Activated CD8-positive, alpha-beta memory T cell treated with anti-CD3 and anti-CD28 coated beads for 4 hours (primary cell): ENCODE measurements at places on chromosomes 12 and 14.

DNA sequence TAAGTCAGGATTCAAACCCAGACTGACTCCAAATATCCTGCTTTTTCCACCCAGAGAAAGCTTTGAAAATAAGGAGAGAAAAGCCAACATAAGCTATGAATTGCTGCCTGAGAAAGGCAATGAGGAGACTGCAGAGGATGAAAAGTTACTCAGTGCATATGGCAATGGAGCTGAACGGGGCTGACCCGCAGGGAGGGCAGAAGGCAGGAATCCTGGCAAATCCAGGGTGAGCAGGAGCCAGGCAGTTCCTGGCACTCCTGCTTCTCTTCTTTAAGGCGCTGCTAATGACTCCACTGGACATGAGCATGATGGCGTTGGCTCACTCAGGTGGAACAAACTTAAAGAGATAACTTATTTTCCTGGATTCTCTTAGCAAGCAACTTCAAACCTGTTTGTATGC lies 95.2 kb upstream of the TMCC3 start:
- DNase-seq = no peak

- DNase-seq = no peak
Observed at GRCh38 chr12:130104571-130105106, 57.6 kb upstream of the FZD10 start.

GRCh38 chr12:18798535-18799361 lies 60.8 kb downstream of the CAPZA3 start:
- DNase-seq = no peak

- DNase-seq = no peak
Observed at GRCh38 chr12:117513353-117513752, 151.9 kb upstream of the NOS1 start.

DNA sequence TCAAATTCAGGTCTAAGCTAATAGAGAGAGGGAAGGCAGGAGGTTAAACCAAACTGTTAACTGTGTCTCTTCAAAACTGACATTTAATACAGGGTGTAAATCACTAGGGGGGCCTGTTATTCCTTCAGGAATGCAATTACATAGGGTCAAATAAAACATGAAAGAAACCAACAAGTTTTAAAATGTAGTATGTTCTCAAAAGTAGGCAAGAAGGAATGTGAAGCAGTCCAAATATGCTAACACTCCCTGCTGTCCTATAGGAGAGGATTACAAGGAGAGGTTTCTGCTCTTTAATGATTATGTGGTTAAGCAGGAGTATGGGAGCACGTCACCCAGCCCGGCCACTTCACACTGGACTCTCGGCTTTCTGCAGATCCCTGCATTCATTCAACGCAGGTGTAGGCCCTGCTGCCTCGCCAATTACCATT lies 42.5 kb upstream of the BMP4 start:
- no peak for DNase-seq

- no peak for DNase-seq
Observed at GRCh38 chr12:52358575-52359350, 8.5 kb downstream of the KRT85 start.

DNA sequence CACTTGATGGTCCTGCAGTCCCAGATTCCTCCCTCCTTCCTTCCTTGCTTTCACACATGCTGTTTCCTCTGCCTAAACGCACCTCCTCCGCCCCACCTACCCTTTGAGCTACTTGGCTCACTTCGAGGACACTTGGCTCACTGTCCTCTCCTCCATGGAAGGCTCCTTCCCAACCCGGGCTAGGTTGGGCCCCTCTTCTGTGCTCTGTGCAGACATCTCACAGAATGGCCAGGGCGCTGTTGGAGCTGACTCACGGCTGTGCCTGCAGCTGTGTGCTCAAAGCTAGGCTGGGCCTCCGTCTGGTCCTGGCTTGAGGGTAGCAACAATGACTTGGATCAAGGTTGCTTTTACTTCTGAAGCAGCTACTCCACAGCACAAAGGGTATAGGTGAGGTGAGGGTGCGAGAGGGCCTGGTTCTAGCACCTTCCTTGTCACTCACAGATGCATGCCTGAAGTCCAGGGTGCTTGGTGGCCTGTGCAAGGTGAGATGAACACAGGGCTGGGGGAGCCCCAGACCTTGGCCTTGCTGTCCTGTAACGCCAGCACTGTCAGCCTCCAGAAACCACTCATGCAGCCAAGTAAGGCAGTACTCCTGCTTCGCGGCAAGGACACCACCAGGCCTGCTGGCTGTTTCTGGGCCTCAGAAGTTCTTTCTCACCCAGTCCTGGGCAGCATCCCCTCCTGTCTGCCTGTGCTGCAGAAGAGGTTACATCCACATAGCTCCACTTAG lies 61.8 kb downstream of the GALNT16 start:
- DNase-seq = no peak

DNA sequence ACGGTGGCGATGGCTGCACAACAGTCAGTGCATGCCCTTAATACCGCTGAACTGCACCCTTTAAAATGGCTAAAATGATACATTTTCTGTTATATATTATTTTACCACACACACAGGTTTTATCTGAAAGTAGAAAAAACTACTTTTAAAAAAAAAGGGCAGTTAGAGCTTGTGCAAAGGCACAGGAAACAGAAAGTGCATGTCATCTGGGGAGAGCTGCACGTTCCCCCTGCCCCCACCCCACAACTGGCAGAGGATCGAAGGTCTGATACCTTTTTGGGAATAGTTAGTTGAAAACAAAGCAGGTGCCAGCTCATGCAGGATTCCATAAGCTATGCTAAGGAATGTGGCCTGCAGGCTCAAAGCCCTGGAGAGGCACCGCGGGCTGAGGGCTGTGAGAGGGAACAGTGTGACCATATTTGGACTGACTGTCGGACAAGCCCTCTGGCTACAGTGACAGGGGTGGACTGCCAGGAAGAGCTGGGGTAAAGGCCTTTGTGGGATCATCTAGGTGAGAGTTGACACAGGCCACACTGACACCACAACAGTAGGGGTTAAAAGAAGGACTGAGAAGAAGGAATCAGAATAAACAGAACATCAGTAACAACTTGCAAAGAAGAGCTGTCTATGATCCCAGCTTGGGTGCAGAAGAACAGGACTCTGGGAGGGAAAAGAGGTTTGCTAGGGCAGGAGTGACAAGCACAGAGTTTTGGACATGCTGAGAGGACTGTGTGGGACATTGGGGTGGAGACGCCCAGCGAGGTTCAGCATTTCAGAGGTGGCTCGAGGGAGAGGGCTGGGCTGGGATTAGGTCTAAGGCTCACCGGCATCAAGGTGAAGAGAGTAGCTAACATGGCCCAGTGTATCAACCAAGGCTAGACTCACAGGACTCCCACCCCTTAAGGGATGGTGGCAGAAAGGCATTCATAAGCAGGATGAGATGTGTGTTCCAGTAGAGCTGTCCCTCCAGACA lies 54.6 kb downstream of the ACTN1 start:
- DNase-seq = no peak

- DNase-seq = no peak
Observed at GRCh38 chr12:106956048-106956578, 406 bp downstream of the TMEM263 start.

- no peak for DNase-seq
Observed at GRCh38 chr14:80705241-80705980, 236.1 kb downstream of the CEP128 start.

DNA sequence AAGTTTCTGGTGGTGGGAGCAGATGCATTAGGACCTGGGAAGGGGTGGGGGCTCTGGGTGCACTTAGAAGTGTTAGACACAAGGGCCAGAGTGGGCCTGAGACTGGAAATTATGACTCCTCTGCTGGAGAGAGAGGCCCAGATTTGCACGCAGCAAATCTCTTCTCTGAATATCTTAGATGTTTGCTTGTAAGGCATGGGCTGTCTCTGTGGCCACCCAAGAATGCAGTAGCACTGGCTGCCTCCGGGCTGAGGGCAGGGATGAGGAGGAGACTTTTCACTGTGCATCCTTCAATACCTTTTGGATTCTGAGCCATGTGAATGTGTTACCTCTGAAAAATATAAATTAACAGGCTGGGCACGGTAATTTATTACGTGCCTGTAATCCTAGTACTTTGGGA lies 14.0 kb upstream of the RABGGTA start:
- no peak for DNase-seq

DNA sequence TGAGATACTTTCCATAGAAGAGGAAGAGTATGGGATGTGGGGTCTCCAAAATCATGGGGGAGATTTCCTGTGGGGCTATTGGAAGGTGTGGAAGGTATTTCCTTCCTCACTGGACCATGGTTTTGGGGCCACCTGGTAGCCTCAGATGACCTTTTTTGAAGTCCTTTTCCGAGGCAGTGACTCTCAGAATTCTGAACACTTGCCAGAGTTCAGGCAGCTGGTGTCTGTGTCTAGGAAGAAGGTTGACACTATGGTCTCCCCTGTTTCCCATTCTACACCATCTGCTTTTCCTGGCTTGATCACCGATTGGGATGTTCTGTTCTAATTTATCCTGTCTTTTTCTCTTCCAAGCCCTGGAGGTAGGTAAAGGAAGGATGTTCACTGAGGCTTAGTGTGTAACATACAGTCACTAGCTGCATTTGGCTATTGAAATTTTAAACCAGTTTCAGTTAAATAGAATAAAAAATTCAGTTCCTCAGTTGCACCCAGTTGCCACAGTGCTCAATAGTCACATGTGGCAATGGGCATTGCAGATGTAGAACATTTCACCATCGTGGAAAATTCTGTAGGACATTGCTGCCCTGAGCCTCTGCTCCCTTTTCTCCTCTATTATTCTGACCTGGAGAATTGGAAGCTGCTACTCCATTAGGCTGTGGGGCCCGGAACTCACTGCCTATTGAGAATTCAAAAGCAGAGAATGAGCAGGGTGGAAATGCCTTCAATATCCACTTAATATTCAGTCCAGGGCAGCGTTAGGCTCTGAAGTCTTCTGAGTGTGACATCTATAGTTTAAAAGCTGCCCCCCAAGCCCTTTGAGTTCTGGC lies 11.0 kb upstream of the PLEKHG3 start:
- no peak for DNase-seq

DNA sequence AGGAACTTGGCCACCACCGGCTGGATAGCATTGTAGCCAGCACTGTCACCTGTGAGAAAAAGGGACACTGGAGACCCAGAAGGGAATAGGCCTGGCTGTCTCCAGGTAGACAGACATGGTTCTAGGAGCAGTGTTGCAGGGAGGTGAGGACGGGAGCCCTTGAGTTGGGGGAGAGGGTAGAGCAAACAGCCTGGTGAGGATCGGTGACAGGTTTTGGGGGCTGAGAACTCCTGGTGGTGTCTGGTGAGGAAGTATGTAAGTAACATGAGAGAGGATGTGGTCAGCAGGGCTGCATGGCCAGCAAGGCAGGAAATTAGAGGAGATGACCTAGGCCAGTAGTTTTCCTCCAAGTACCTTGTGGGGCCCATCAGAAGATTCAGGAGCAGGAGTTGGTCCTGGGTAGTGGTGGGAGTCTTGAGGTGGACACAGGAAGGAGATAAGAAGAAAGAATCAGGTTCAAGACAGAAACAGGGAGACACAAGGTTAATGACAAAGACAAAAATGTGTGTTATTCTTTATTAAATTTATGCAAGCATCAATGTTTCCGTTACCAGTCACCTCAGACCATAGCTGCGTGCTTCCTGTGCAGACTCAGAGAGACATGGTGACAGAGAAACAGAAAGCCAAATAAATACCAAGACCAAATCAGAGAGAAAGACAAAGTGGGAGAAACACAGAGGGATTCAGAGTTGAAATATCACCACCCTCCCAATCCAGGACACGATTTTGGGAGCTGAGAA lies at the start of gene ARHGAP9:
Gene ARHGAP9, minus strand, starts transcription at position 491 of the 740 bp plus-strand sequence. Its CDS starts 460 bp downstream, at position 31.
- DNase-seq = no peak

GRCh38 chr14:64387232-64387781 lies 846 bp upstream of the MTHFD1 start:
- no peak for DNase-seq

- DNase-seq = no peak
Observed at GRCh38 chr12:16920451-16920850, 314.5 kb upstream of the LMO3 start.

DNA sequence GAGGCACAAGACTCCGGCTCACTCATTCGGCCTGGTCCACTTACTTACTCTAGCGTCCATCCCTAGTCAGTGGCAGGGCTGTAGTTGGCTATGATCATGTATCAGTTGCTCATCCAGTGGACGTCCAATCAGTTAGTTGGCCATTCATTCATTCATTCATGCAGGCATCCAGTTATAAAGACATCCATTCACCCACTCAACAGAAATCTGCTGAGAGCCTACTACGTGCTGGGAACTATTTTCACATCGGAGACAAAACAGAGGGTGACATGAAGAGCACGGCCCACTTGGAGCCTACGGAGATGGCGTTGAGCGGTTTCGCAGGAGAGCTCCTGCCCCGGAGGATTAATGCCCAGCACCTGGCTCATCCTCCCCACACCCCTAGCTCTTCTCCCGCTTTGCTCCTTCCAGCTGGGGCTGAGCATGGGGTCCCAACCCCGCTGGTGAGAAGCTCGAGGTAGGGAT lies 49.7 kb downstream of the SNAPC1 start:
- DNase-seq = no peak

DNA sequence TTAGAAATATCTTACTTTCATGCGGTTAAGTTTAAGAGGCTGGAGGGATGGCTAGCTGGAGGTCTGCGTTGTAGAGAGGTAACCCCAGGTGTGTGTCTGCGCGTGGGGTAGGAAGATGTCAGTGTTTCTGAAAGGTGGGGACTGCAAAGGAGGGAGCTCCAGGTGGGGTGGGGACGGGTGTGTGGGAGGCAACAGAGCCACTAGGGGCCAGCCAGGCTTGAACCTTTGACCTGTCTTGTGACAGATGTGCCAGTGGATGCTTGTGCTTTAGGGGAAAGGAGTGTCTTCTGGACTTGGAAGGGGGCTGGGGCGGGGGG lies 841 bp downstream of the GLI1 start:
- DNase-seq = no peak
